ENCODE measurements at places on chromosomes 1 and 21.
A peak's percentile ranks its signal among the peaks of the same experiment; 100 is the strongest.

DNA sequence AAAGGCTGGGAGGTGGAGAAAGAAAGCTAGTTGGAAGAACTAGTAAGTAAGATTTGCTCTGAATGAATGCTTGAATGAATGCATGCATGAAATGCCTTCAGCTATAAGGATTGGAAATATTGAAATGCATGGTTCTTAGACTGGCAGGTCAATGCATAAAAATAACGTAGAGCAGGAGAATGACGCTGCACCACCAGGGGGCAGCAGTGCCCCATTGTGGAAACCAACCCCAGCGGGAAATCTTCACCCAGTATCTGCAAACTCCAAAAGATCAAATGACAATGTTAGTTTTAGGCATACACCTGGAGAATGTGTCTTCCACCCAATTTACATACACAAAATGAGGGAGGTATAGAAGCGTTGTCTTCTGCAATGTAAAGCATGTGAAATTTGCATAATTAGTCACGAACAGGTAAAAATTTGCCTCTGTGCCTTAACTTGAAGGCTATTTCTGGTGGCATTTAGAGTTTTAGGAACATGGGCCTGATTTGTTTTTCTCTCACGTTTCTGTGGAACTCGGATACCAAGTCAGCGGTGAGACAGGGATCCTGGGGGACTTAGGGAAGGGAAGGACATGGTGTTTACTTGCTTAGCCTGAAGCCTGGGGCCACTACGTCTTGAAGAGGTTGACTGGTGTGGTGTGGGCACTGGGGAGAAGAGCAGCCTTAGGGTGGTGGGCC is 78.6 kb downstream of the HHAT start:
- peak; percentile 73 for ATAC-seq

GRCh38 chr1:121413821-121414220 is 229.0 kb downstream of the SRGAP2C start:
- ATAC-seq: no peak

- ATAC-seq: peak; percentile 70
Measured at GRCh38 chr21:34510148-34511142, 1.6 kb downstream of the KCNE1 start.

- no peak for ATAC-seq
Measured at GRCh38 chr1:177471244-177471643, 300.5 kb downstream of the BRINP2 start.

DNA sequence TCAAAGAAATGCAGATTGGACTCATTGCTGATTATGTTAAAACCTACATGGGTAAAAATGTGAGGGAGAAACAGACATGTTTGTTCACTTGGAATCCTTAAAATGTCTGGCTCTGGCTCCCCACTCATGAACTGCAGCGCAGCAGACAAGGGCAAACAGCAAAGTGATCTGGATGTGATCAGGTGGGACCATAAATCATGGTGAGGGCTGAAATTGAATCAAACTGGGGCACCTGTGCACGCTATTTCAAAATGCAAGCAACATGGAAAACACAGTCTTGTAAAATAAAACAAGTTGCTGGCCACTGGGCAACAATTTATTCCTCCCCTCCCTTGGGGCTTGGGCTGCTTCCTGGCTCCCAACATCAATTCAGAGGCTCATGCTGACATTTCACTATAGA is 373.4 kb downstream of the SEC16B start:
- ATAC-seq: no peak

GRCh38 chr1:175539986-175540385 is 203.4 kb downstream of the TNR start:
- ATAC-seq: no peak

DNA sequence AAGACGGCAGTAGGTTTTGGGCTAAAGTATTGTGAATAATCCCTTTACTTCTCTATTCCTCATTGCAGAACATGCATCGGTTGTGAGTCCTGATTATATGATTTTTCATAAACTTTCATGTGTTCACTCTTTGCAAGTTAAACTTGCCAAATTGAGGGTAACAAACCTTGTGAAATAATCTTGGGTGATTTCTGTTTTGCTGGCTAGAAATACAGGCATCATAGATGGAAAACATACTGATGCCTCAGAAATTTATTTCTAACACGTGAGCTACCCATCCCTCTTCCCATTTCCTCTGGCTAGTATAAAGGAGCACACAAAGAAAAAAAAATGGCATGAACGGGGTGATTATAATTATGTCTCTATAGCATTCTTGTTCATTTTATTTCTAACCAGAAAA is 39.6 kb downstream of the RGS5 start:
- ATAC-seq: no peak

DNA sequence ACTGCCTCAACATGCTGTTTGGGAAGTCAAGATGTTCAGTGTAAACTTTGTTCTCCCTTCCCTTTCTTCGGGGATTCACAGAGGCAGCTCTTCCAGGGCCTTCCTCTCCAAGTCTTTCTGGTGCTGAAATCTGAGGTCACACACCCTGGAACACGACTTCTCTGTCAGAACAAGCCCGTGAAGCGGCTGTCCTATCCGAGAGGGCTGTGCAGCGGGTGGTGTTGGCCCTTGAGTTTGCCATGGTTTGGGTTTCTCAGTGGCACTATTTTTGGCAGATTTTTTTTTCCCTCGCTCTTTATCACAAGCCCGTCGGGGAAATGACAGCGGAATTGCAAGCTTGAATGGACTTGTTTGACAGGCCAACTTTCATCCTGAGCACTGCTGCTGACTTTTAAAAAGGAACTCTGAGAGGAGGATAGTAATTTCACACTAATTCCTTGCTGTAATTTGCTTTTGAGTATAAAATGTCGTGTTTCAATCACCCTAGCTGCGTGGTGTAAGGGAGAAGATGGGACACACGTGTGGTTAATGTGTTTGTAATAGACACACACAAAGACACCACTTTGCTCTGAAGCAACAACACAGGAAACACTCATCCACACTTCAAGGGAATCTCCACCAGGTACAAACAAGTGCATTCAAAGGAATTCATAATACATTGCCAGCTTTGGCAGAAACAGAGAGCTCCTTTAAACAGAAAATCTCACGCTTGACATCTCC is 60.1 kb upstream of the TARBP1 start:
- ATAC-seq: no peak

- ATAC-seq: no peak
Measured at GRCh38 chr1:48572646-48573258, 100.7 kb upstream of the SPATA6 start.

Data from activated T-helper 17 cell treated with anti-CD3 and anti-CD28 coated beads, Interleukin-2, amount 50 U/mL, for 72 hours (primary cell).